ENCODE measurements at places on chromosomes 5 and 9.
A peak's percentile ranks its signal among the peaks of the same experiment; 100 is the strongest.

GRCh38 chr9:34254966-34255825, 73.9 kb downstream of the KIF24 start:
- no peak for DNase-seq

- DNase-seq = no peak
Observed at GRCh38 chr9:136086213-136086881, 8.7 kb downstream of the NACC2 start.

- DNase-seq = no peak
Observed at GRCh38 chr5:107541400-107541799, 129.3 kb downstream of the EFNA5 start.

DNA sequence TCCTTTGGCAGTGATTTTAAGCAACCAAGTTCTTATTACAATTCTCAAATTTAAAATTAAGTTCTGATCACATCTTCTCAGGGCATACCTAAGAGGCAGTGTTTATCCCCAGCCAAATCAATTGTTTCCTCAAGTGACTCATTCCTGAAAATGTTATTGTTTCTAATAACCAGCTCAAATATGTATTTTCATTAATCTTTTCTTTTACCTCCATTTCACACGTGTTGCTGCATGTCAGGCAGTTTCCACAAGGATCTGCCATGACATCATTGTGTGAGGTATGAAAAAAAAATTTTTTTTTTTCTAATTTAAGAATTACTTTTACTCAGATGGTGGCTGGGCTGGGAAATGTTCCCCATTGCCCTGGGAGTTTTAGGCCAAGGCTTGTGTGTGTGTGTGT, 113.0 kb upstream of the NTRK2 start:
- no peak for DNase-seq

DNA sequence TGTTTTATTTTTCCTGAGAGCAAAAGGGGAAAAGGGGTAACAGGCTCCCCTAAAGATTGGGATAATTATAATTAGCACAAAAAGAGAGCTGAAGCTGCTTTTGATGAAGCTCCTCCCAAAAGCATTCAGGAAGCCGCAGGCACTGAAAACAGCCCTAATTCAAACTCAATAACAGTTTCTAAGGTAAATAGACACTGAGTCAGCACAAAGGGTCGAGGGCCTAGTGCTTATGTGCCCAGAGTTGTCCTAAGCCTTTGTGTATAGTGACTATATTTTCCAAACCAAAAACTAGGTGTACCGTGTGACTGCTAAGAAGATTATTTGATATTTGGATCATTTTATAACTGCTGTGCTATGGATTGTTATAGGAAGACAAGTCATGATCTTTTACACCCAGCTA, 67.7 kb downstream of the HMHB1 start:
- no peak for DNase-seq

DNA sequence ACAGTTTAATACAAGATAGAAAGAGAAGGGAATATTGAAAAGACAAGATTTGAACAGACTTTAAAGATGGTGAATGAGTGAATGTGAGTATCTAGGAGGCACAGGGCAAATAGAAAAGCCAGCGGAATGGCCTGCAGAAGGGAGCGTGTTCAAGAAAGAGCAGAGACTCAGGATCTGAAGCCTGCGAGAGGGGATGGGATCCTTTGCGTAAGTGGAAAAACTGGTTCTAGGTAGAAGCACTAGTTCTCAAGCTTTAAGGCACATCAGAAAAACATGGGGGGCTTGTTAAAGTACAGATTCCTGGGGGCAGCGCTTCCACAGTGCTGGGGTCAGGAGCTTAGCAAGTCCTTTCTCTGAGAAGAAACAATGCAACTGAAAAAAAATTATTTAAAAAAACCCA, 94.8 kb upstream of the NFIL3 start:
- no peak for DNase-seq

DNA sequence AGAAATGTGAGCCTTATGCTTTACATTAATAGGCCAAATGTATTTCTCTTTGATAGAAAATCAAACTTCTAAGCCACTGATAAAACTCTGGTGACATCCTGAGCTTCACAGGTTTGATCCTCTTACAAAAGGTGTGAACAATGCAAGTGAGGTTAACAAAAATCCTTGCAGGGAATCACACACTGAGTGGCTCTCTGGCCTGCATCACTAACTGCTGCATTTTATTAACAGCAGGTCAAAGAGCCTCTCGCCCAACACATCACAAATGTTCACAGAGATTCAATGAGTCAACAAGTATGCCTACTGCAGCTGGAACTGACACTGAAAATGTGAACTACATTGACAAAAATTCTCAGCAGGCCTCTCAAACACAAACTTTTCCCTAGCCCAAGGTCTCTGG, 122.3 kb downstream of the SEMA5A start:
- peak; percentile 37 for DNase-seq

DNA sequence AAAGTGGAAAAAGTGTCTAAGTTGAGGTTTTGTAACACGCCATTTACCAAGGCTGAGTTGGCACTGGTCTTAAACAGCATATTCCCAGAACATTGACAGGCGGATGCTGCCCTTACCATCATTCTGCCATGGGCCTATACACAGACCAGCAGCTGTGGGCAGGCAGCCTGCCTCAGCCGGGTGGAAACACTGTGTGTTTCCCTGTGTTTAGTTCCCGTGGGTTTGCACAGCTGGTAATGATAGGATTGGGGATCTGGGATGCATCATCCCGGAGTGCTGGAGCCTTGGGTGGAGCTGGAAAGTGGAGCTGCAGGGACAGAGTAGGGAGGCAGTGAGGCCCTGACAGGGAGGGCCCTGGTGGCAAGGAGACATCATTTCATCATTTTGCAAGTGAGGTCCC, 5.5 kb upstream of the FGD3 start:
- DNase-seq = no peak

GRCh38 chr5:125574491-125575044, 828.1 kb upstream of the ZNF608 start:
- no peak for DNase-seq

- DNase-seq = no peak
Observed at GRCh38 chr9:12712532-12712931, 19.3 kb downstream of the TYRP1 start.

GRCh38 chr5:74576941-74577456, 63.5 kb downstream of the ENC1 start:
- peak; percentile 55 for DNase-seq

- peak; percentile 29 for DNase-seq
Observed at GRCh38 chr5:65418661-65419060, 63.1 kb downstream of the ADAMTS6 start.

GRCh38 chr5:167389537-167389936, 901.9 kb upstream of the WWC1 start:
- DNase-seq = peak; percentile 65

DNA sequence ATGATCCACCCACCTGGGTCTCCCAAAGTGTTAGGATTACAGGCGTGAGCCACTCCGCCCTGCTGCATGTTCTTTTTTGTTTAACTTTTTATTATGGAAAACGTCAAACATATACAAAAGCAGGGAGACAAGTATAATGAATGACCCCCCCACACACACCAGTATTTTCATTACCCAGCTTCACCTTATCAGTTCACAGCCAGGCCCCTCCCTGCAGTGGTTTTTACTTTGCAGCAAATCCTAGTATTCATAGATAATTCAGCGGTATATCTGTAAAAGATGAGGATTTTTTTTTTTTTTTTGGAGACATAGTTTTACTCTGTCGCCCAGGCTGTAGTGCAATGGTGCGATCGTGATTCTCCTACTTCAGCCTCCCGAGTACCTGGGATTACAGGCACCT, 2.3 kb downstream of the POMT1 start:
- DNase-seq = no peak

- DNase-seq = no peak
Observed at GRCh38 chr5:149782018-149782894, 52.1 kb downstream of the PPARGC1B start.

DNA sequence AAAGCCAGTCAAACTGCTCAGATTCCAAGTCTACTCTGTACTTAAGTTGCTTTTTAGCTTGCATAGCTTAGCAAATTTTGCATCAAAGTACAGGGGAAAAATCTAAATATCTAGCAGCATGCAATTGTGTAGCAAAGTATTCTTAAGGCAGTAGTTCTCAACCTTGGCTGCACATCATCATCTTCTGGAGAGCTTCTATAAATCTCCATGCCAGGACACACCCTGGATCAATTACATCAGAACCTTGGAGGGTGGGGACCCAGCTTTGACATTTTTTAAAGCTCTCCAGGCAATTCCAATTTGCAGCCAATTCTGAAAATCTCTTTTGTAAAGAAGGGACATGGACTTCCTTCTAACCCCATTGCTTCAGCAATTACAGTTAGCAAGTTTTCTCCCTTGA, 187.5 kb downstream of the SNCAIP start:
- DNase-seq = no peak

DNA sequence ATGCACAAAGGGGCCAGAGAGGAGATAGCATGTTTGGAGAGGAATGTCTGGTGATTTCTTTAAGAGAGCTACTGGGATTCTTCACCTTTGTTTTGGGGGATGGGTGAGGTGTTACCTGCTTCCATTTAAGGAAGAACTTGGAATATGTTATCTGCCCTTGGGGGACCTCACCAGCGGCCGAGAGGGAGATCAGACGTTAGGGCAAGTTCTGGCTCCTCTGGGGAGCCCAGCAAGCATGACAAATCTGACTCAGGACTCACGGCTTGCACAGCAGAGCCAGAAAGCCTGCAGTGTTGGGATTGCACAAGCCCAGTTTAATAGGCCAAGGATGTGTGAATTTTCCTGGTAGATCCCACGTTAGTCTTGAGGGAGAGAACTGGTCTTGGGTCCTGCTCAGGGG, 40.3 kb downstream of the SLC28A3 start:
- peak; percentile 17 for DNase-seq

DNA sequence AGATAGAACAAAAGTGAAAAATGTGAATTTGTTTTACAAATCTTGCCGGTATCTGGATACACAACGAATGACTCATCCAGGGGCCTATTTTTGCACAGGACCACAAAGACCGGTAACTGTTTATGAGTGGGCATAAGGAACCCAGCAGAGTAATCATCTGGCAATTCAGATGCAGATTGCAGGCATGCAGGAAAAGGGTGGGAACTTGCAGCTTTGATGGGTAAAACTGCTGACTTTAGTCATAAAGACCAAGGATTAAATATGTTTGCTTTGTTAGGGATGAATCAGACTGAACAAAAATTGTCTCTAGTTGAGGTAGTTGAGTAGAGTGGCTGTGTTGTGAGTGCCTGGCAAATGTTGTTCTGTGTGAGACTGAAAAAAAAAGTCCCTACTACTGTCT, 309.6 kb upstream of the CCNH start:
- DNase-seq = peak; percentile 2

DNA sequence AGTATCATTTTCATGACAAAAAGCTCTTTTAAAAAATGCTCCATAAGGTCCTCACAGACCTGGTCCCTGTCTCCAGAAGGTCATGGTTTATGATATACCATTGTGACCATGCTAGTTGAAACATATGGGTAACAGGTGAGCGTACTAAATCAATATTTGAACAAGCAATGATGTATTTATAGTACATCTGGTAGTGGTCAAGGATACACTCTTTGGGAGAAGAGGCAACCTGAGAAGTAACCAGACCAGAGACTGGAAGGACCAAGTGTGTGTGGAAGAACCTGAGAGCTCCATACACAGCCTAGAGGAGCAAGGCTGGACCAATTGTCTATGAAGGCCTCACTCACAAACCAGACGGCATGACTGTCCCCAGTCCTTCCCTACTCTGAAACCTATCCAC, 55.1 kb downstream of the LHFPL2 start:
- DNase-seq = no peak

GRCh38 chr5:136232316-136232715, 39.4 kb upstream of the SMIM32 start:
- no peak for DNase-seq

GRCh38 chr5:126376443-126376842, 46.8 kb upstream of the GRAMD2B start:
- DNase-seq = no peak

- no peak for DNase-seq
Observed at GRCh38 chr9:16883586-16883985, 13.1 kb upstream of the BNC2 start.

- no peak for DNase-seq
Observed at GRCh38 chr9:20250791-20251190, 371.5 kb downstream of the MLLT3 start.

DNA sequence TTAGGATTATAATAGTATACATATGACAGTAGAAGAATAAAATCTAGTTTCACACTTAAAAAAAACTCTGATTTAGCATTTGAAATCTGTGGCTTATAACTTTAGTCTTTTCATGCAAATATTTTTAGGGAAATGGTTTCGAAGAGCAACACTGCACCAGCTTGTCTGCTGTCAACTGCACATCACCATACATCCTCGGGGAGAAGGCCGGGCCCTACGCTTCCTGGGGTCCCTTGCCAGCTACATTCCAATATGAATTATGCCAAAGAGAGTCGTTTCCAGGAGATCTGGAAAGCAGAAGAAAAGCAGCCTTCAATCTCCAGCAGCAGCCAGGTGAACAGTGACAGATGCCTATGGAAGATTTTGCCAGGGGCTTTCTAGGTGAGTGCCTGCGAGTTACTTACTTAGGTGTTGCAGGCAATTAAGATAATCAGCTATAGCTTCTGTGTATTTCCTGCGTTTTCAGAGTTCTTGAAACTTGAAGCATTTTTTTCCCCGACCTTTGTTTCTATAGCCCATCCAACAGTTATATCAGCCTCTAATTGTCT, 166.8 kb downstream of the TRPM3 start:
- DNase-seq = no peak

DNA sequence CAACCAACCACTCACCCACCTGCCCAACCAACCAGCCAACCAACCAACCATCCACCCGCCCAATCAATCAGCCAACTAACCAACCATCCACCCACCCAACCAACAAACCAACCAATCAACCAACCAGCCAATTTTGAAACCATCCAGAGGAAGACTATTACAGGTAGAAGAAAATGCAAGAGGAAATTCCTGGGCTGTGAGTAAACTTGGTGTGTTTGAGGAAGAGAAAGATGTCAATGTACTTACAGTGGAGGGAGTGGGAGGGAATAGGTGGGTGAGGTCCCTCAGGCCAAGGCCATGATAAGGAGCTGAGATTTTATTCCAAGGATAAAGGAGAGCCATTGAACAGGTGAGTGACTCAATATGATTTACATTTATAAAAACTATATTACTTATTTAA, 30.4 kb downstream of the C9orf57 start:
- DNase-seq = no peak

- peak; percentile 84 for DNase-seq
Observed at GRCh38 chr5:120778491-120779484, 314.7 kb downstream of the PRR16 start.

DNA sequence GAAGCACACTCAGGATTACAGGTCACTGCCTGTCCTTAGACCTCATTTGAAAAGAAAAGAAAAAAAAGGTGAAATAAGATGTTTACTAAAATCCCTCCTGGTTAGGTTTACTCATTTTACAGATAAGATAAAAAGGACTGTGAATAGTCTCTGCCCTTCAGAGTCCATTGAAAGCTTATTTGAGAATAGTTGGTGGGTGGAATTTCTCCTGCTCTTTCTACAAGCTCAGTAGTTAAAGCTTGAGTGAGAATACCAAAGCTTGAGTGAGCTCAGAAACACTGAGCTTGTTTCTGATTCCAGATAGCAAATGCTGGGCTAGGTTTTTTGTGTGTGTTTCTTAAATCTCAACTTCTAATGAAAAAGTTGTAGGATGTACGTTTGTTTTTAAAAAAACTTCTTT, 106.7 kb downstream of the SLF1 start:
- no peak for DNase-seq
